ENCODE measurements at places on chromosomes 3 and 15. TPM values are rescaled to one million over a fixed set of nuclear protein-coding genes. Genes with fewer than 3 reads are reported as not detected.

SUSD5 gene
- total RNA-seq: 2.3 TPM

RYR3 gene
- 0.37 TPM for total RNA-seq

RBM15B gene
- 28.6 TPM for total RNA-seq

CLDN16 gene
- 0.77 TPM for total RNA-seq

NAALADL2 gene
- 16.7 TPM for total RNA-seq

HIGD2B gene
- not detected for total RNA-seq

DNA sequence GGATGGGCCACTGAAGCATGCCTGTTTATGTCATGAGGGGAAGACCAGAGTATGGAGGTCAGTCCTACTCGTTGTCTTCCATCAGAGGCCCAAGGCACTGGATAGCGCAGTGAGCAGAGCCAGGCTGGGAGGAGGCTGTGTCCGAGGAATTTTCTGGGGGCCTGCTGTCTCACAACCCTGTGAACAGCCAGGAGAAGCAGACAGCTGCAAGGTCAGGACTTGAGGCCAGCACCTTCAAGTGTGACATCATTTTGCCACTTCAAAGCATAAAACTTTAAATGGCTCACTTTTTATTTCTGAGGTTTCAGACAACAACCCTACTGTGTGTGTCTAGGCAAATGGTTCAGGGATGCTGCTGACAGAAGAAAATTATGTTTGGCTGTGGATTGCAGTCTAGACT lies 47.2 kb downstream of the TMED3 start:
- DNase-seq: no peak

GRCh38 chr3:41112466-41112865 lies 86.8 kb upstream of the CTNNB1 start:
- DNase-seq: no peak

GRCh38 chr3:133620066-133620784 lies 41.5 kb downstream of the TOPBP1 start:
- DNase-seq: no peak

DNA sequence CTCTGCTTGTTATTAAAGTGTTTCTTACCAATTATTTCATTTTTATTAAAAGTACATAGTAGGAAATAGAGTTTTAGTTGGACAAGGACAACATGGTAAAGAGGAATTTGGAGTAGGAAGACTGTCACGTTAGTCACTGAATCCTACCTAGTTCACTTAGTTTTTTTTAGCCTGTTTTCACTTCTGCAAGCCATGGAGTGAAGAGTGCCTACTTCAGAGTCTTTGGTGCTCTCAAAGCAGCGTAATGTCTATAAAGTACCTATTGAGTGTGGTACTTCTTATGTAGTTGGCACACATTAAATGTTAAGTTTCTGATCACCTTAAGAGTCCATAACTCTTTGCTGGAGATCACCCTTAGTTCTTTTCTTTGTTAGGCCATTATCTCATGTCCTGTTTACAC lies 78.7 kb downstream of the LPP start:
- DNase-seq: no peak

- DNase-seq: no peak
Observed at GRCh38 chr3:28186748-28187147, 54.7 kb upstream of the CMC1 start.

DNA sequence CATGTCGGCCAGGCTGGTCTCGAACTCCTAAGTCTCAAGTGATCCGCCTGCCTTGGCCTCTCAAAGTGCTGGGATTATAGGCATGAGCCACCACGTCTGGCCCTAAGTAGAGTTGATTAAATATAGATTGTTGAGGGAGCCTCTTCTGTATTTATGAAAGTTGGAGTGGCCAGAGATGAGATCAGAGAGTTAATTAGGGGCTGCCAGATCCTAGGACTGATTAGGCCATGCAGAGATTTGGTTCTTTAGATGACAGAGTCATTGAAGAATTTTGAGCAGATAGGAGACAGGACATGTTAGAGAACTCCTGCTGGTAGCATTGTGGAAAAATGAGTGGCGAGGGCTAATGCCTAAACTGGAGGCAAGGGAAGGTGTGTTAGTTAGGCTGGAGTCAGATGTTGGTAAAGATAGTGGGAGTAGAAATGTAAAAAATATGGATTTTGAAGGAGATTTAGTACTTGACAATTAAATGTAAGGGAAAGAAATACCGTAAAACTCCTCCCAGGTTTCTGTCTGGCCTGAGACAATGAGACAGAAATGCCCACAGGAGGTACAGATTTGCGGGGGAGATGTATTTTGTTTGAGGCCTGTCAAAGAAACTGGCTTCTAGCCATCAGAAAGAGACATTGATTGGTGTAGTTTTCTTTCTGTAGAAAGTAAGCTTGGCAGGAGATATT lies 23.4 kb downstream of the SACM1L start:
- no peak for DNase-seq

GRCh38 chr3:147393943-147394883 lies 12.1 kb downstream of the ZIC4 start:
- no peak for DNase-seq

GRCh38 chr3:83842511-83842910 lies 1116.3 kb upstream of the CADM2 start:
- no peak for DNase-seq

- DNase-seq: no peak
Observed at GRCh38 chr3:53865732-53866499, 16.0 kb downstream of the ACTR8 start.

DNA sequence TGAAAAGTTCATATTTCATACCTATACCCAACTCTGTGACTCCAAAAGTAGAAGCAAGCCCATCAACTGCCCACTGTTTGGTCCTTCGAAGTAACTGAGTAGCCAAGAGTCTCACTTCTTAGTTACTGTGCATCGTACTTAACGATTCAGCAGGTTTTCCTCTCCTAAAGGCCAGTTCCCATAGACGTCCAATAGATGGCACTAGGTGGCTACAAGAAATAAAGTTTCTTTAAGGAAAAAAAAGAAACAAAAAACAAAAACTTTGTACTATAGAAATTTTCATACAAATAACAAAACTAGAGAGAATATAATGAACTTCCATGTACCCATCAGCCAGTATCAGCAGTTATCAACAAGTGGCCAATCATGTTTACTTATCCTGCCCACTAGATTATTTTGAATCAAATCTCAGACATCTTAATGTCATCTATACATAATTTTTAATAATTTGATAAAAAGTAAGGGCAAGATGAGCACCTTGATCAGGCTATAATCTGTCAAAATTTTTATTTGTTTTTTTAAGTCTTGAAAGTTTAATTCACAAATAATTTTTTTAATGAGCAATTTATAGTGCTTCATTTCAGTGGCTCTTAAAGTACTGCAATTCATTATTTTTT lies 63.8 kb upstream of the ACP3 start:
- DNase-seq: peak; percentile 79

GRCh38 chr3:25273582-25274171 lies 154.4 kb upstream of the RARB start:
- no peak for DNase-seq
